ENCODE measurements at places on chromosomes 5 and 9.

DNA sequence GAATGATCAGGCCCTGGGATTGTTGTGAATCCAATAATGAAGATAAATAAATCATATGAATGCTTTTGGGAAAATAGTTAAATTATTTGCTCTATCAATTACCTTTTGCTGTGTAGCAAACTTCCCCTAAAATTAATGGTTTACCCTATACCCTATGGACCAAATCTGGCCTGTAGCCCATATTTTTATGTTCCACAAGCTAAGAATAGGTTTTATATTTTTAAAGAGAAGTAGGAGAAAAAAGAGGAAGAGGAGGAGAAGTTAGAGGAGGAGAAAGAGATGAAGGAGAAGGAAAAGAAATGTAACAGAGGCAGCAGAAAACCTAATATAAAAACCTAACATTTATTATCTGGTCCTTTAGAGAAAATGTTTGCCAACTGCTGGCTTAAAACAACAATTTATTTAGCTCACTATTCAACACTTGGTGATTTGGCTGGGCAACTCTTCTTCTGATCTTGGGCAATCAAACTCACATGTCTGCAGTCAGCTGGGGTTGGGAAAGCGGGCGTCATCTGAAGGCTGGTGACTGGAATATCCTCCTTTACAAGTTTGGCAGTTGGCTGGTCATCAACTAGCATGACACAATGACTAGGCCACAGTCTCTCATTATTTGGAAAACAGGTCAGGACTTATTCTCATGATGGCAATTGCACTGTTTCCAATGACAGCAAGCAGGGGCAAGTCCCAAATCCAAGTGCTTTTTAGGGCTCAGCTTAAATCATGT, 522.9 kb downstream of the RASEF start:
- no peak for DNase-seq

GRCh38 chr5:96584712-96585111, 77.5 kb upstream of the CAST start:
- no peak for DNase-seq

GRCh38 chr5:91296674-91297143, 86.4 kb downstream of the ARRDC3 start:
- peak; percentile 96 for DNase-seq

- peak; percentile 4 for DNase-seq
These were observed 37.0 kb upstream of the RAB3C start for GRCh38 chr5:58545912-58546311.

DNA sequence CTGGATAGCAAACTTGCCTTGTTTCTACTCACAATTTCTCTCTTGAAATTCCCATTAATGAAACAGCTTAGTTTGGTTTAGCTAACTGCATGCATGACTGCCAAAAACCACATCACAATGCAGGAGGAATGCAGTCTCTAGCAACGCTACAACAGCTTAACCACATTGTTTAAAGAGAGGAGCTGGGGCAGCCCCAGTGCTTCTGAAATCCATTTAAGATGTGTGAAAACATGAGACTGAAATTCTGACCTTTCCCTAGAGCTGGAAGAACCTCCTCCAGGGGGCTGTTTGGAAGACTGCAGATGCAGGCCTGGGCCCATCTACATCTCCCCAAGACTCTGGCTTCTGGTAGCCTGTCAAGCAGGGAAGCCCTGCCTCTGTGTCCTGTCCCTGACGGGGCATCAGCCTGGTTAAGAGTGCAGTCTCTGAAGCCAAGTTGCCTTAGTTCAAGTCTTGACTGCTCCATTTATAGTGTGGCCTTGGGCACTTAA, 157.1 kb downstream of the ZNF462 start:
- peak; percentile 98 for DNase-seq

GRCh38 chr9:78691542-78691941, 394.6 kb downstream of the PSAT1 start:
- DNase-seq = peak; percentile 60

DNA sequence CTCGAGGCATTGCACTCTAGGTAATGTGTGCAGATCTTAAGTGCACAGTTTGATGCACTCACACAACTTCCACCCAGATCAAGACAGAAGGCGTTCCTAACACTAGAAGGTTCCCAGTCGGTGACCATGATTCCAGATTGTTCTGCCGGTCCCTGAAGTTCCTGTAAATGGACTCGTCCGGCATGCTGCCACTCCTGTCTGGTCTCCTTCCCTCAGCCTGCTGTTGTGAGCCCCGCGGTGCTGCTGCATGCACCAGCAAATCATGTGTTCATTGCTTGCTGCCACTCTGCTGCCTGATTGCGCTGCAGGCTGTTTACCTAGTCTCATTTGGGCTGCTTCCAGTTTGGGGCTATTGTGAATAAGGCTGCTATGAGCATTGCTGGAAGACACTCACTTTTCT, 11.5 kb downstream of the STKLD1 start:
- DNase-seq = peak; percentile 14

DNA sequence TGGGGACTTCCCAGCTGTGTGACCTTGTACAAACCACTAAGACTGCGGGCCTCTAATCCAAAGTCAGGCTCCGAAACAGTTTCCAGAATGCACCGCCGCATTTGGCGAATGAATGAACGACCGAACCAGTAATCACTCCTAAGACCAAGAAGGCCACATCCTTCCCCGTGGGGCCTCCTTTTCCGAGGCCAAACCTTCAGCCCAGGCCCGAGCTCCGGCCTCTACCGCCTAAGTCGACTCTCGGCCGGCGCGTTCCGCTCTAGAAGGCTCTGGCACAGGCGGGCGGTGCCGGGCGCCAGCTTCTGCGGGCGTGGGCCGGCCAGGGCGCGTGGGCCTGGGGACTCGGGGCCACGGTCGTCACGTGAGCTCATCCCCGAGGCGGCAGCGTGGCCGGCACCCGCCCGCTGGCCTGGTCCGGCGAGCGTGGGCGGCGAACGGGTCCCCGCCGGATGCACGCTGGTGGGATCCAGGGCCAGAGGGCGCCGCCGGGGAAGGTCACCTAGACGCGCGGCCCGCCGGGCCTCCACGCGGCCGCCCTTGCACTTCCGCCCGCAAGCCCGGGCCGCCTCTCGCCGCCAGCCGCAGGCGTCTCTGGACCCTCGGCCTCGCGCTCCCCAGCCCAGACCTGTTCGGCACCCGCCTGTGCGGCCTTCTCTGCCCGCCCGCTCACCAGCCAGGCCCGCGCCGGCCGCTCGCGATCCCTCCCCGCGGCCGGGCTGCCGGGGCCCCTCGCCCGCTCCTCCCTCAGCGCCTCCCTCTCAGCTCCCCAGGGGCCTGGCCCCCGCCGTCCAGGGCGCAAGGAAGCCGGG, 754 bp downstream of the VDAC1 start:
- peak; percentile 41 for DNase-seq

DNA sequence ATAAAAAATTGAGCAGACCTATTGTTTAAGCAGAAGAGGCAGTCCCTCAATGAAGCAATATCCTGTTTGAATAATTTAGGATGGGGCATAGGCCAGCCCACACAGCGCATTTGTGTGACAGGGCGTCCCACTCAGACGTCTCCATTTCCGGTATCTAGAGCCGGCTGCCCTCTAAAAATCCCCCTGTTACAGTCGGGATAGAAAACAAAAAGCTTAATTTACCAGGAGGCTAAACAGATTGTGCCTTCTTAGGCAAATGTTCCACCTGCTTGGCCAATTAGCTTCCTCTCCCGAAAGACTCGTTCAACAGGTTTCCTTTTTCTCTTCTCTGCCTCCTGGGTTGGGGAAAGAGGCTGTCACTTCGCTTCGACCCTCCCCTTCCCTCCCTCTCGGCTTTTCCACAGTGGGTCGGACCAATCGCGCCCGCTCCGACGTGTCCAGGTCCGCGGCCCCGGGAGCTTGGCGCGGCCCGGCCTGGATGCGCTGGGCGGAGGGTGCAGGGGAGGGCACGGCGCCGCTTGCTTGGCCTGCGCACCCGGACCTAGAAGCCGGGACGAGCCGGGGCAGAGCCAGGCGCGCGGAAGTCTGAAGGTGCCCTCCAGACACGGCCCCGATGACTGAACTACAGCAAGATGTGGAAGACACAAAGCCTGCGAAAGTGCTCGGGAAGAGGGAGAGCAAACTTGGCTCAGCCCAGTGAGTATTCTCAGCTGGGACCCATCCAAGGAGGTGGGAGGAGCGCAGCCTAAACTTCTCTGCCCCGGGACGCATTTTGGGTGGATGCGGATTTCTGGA, at the start of gene GRAMD2B:
Gene GRAMD2B, plus strand, starts transcription at position 416 of the 795 bp plus-strand sequence. Its CDS starts 198 bp downstream, at position 614.
- DNase-seq = peak; percentile 92

DNA sequence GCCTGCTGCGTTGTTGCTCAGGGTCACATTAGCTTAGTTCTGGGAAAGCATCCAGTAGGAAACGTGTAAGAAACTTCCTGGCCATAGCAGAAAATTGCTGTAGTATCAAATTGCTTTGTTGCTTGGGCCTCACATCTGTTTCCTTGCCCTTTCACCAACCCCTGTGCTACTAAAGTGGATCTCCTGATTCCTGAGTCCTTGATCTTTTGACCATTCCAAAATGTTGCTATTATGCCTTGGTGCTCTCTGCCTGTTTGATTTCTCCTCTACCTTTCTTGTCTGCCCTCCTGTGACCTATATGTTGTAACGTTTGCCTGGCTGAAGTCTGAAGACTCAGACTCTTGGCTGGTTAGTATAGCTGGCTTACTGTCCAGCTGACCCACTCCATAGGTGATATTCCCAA, 350.5 kb downstream of the ADGRV1 start:
- DNase-seq = peak; percentile 55
